ENCODE measurements at places on chromosomes 2 and 18.
A peak's percentile ranks its signal among the peaks of the same experiment; 100 is the strongest.

DNA sequence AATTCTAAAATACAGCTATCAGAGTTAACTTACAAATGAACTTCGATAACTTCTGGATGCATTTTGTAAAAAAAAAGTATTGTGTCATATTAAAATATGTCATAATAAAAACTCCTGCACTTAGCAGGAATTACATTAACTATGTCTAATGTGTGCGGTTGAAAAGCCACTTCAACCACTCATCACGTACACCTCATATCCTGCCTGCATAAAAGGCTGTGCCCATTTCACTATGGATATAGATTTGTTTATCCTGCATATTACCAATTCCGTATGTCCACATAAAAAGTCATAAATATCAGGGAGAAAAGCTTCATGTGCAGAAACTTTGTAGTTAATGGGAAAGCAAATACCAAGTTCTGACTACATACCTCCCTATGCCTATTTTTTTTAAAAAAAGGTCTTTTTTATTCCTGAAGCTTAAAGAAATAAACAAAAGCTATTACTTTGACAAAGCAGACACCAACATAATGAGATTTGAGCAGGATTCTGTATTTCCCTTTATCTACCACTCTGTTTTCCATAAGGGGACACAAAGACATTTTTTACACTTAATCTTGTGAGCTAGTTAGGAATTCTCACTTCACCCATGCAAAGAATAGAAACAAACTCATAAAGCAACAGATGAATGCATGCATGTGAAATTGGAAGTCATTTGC, 96.1 kb downstream of the PPP1R1C start:
- no peak for DNase-seq

DNA sequence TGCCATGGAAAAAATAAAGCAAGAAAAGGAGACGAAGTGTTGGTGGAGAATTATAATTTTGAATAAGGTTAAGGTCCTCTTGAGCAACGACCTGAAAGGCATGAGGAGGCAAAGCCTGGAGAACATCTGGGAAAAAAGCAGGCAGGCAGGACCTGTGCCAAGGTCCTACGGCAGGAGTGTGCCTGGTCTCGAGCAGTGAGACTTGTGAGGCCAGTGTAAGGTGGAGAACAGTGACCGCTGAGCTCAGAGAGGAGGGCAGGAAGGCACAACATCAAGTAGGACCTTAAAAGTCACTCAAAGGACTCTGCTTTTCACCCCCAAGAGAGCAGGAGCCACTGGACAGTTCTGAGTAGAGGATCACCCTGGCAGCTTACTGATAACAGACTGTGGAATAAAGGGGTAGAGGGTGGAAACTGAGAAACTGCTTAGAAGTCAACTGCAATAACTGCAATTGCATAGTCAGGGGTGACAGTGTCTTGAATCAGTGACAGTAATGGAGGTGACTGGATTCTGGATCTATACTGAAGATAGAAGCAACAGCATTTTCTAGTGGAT, 3.5 kb downstream of the NOL10 start:
- no peak for DNase-seq

- peak; percentile 22 for DNase-seq
Observed at GRCh38 chr2:161586517-161587167, 37.6 kb upstream of the SLC4A10 start.

DNA sequence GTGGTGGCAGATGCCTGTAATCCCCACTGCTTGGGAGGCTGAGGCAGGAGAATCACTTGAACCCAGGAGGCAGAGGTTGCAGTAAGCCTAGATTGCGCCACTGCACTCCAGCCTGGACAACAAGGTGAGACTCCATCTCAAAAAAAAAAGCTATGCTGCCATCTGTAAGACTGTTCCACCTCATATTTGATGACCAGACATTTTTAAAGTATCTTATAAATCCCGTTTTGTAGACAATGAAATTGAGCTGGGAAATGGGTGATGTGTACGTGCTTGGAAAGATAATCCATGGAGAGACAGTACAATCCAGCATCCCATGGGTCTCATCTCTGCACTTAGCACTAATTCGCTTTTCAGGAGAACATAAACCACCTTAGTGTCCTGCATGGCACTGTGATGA, 126.5 kb upstream of the ATP5MC3 start:
- DNase-seq = no peak

- no peak for DNase-seq
Observed at GRCh38 chr18:9814431-9814830, 71.3 kb upstream of the TXNDC2 start.

DNA sequence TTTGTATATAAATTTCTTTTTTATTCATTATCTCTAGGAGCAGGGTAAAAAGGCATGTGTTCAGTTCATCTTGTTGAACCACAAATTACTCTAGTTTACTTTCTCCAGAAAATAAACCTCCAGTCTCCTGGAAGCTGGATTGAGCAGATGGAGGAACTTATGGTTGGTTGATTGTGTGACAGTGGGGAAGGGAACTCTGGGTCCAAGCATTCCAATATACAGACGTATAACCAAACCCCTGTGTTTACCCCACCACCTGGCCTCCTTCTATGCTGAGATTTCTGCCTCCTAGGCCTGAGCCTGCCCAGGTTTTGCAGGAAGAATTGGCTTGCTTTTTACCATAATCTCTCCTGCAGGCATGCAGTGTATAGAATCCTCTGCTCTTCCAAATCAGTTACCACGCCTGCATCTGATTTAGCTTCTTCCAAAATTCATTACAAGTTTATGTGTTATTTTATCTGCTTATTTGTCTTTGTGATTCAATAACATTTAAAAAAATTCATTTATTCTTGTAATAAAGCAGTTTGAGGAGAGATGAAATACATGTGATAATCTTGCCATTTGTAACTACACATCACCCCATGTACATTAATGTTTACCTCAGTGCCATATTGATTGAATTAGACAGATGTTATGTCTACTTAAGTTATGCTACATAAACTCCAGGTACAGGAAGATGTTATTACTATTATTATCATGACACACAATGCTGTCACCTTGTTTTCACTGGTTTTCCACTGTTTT, 2.5 kb upstream of the RAB27B start:
- no peak for DNase-seq

DNA sequence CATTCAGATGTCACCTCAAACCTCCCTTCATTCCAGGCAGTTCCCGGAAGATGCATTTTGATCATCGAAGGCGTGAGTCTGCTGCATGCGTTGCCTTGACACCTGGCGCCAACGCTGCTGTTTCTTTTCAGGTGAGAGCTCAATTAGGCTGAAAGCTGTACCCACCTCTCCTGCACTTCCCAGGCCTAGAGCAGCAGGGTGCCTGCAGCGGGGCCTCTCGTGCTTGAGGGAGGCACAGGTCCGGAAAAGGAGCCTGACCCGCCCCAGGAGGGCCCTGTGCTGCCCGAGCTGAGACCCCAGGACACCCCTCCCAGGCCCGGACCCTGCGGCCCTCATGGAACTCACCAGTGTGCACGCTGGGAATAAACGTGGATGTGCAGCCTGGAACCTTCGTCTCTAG, 31.4 kb upstream of the KCNG2 start:
- no peak for DNase-seq

DNA sequence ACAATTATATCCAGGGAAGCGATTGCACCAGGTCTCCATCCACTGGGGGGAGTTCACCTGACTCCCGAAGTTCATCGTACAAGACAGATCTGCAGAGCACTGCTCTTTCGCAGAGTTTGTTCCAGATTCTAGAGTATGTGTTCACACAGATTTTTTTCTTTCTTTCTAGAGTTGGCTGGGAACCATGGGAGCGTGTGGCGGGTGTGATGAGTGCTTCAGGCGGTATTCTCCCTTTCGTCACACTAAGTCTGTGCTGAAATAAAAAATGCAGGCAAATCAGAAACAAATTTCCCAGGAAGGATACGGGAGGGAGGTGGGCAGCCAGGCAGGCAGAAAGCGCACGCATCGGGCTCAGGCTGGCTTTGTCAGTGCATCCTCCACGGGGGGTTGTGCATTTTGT, 129.8 kb upstream of the SOX11 start:
- peak; percentile 77 for DNase-seq

DNA sequence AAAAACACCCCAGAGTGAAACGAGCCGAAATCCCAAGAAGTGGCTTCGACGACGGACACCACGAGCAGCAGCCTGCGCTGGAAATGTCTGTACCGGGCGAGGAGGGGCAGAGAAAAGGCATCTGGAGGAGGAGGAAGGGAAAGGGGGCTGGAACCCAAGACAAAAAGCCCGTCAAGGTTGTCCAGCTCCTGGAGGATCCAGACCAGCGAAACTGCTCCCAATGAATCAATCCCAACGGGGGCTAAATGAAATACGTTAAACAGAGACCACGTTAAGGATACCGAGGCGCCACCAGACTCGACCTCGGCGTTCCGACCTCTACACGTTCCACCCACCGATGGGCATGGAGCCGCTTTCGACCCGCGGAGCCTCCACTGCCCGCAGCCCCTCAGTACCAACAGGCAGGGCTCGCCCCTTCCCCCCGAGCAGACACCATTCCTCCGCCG, 400 bp downstream of the CCDC88A start:
- peak; percentile 77 for DNase-seq

All from NCI-H526 treated with DMSO at 0.1 percent for 48 hours (cell line).